Activated naive CD4-positive, alpha-beta T cell treated with anti-CD3 and anti-CD28 coated beads, Interleukin-2, amount 50 U/mL, for 16 hours (primary cell): ENCODE measurements at places on chromosomes 2 and 18.

DNA sequence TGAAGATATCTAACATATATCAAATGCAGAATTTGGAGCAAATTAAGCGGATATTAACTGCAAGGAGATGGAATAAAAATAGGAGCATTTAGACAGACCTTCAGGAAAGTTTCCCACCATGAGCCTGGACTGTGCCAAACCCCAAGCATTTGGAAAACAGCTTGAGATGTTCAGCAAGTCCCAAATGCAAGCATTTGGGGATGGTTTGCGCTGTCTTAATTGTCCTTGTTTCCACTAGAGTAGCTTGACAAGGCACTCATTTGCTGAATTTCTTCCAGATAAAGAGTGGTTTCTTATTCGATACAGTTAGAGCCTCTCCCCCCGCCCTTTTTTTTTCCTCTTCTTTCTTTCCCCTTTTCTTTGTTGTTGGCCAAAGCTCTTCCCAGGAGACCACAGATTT is 77.1 kb upstream of the CDC42EP3 start:
- DNase-seq: no peak

- DNase-seq: peak; percentile 41
Observed at GRCh38 chr2:32009516-32010256, 1.1 kb downstream of the MEMO1 start.

- no peak for DNase-seq
Observed at GRCh38 chr2:204790076-204790475, 244.8 kb downstream of the PARD3B start.

DNA sequence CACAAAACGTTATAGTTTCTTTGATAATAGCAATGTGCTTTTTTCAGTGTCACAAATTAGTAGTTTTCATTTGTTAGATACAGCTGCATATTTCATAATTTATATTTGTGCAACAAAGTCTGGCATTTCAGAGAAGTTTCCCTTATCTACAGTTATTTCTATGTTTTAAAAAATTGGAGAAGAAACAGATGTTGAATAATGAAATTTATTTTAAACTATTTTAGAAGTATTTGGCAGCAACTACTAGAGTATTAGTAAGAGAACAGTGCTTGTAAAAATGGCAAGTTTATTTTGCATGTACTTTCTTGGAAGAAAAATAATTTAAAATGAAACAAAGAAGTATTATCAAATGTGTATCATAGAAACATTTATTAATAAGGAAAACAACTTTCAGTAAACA is 68.6 kb upstream of the COL5A2 start:
- no peak for DNase-seq

GRCh38 chr18:62751977-62752376 is 36.6 kb downstream of the PHLPP1 start:
- no peak for DNase-seq

- DNase-seq: no peak
Observed at GRCh38 chr2:240355001-240355891, 80.2 kb upstream of the GPC1 start.
